ENCODE measurements at places on chromosomes 6 and 20.

DNA sequence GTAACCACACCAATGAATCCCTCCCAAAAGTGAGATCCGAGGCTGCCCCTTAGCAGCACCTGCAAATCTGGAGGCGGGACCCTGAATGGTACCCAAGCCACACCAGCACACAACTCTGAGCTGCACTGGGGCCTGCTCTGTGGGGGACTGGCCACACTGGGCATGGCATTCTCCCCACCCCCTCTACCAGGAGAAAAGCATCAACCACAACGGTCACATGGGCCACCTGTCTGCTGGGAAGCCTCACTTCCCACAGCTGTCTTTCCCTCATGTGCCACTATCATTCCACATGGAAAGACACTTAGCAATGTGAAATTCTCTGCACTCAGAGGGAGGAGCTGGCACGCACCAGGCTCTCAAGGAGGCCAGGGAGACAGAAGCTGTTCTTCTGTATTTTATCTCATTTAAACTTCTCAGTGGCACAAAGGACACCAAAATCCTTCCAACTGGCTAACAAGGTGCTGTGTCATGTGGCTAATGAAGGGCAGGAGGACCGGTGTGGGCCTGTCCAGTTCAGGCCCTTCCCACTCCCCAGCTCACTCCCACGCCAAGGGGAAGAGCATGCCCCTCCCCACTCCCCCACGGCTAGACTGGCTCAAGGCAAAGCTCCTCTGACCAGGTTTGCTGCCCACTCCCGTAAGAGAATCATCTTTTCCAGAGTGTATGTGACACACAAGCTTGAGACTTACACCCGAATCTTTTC, 19.0 kb downstream of the YTHDF1 start:
- DNase-seq, result no peak

- DNase-seq, result no peak
Measured at GRCh38 chr20:63942250-63942951, 13.8 kb downstream of the UCKL1 start.

GRCh38 chr6:100472674-100473073, 8.0 kb upstream of the SIM1 start:
- DNase-seq, result no peak

DNA sequence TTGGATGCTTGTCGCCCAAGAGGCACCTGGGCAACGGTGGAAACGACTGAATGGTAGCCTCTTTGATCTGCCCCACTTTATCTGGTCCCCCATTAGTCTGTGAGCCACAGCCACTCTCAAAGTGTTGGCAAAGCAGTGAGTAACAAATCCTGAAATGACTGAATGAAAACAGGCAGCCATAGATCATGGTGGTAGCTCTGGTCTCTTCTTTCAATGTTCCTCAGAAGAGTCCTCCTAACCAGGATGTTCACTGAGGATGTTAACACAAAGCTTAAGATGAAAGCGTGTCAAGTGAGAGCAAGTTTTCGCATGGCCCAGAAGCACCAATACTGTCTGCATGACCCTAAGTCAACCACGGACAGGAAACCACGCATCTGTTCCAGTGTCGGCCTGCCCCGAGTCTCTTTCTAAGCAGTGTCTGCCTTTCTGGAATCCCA, 107.3 kb downstream of the IRF4 start:
- no peak for DNase-seq

GRCh38 chr6:12504325-12504966, 212.1 kb upstream of the PHACTR1 start:
- DNase-seq, result no peak

GRCh38 chr6:66772800-66773199, 1065.8 kb upstream of the EYS start:
- no peak for DNase-seq

DNA sequence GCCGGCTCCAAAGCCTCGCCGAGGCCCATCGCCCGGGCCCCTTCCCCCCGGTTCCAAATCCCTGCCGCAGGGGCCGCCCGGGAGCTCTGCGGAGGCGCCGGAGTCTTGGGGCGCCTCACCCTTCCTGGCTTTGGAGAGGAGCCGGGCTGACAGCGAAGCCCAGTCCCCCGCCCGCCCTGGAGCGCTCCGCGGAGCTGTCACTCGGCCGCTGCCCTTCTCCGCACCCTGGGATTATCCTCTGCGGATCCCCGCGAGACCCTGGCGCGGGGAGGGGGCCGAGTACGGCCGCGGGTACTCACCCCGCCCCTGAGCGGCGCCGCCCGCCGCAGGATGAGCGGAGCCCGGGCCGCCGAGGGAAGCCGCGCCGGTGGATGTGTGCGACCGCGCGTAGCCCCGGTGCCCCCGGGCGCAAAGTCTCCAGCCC, 343 bp downstream of the SNAP91 start:
- no peak for DNase-seq

DNA sequence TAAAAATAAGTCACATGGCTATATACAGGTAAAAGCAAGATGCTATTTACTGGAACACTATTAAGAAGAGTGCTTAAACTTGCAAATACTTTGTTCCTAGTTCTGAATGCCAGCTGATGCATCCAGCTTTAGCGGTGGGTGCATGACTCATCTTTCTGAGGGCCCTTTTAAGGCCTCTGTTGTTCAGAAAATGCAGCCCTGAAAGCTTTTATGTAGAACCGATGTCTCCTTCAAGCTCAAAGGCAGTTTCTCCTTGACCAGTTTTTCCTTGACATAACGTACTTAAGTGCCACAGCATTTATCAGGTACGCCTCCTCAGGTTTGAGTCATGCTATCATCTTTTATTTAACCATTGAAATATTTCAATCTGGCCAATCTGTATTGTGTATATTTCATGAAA, 82.8 kb downstream of the MLIP start:
- no peak for DNase-seq

GRCh38 chr6:19851241-19852089, 14.3 kb downstream of the ID4 start:
- no peak for DNase-seq

DNA sequence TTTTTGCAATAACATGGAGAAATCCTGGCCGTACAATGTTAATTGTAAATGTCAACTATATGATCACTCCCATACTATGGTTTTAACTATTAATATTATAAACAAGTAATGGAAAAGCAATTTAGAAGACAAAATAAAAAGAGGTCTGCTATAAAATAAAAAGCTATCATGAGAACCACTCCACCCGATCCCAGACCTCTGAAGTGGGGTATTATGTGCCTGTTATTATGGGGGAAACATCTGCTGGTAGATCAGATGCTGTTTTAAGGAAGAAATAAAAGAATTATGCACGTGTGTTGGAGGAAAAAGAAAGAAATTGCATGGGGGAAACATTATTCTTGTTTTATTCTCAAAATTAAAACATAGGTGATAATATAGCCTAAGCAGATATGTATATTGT, 615.7 kb upstream of the ARID1B start:
- DNase-seq, result no peak

- no peak for DNase-seq
Measured at GRCh38 chr20:52104546-52105441, 86.8 kb downstream of the ZFP64 start.

DNA sequence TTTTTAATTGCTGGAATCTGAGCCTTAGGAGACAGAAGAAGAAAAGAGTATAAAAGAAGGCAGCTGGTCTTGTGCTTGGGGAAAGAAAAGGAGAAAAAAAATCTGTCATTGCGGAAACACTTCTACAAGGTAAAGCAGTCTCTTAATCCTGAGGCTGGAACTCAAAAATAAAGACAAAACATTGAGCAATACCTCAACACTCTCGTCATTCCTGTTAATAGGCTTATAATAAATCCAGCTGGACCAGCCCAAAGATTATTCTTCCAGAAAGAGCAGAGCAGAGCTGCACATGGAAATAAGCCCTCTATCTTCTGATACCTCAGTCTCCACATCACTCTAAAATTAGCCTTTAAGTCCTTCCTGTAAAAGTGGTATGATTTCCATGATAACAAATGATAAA, 62.0 kb upstream of the HIVEP1 start:
- no peak for DNase-seq

DNA sequence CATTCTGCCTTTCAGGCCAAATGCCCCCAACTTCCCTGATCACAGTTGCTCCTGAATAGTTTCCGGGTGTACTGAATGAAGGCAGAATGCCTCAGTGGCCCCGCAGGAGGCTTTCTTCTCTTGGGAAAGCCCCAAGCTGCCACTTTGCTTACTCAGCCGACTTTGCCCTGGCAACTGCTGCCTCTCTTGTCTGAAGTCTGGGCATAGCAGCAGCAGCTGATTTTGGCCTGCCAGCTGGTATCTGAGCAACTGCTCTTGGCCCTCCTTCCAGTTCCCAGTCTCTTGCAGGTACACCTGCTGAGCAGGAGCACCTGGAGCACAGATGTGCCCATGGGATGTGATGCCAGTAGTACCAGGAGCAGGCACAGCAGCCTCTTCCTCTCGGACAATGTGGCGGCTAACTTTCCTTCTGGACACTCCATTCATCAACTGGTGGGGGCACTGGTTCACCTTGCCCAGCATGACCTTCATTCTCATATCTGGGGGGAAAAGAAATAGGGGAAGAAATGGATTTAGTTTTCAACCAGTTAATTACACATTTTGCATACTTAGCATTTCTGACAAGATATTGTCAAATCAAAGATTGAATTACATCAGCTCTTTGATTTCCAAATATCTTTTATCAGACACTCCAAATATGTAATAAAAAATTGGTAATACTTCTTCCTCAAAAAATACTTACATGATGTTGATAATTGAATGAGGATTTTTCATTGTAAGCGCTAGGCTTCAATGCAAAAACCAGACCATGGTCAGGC, 468.2 kb downstream of the PKHD1 start:
- DNase-seq, result no peak

- DNase-seq, result no peak
Measured at GRCh38 chr6:87870556-87870955, 168.5 kb upstream of the AKIRIN2 start.

DNA sequence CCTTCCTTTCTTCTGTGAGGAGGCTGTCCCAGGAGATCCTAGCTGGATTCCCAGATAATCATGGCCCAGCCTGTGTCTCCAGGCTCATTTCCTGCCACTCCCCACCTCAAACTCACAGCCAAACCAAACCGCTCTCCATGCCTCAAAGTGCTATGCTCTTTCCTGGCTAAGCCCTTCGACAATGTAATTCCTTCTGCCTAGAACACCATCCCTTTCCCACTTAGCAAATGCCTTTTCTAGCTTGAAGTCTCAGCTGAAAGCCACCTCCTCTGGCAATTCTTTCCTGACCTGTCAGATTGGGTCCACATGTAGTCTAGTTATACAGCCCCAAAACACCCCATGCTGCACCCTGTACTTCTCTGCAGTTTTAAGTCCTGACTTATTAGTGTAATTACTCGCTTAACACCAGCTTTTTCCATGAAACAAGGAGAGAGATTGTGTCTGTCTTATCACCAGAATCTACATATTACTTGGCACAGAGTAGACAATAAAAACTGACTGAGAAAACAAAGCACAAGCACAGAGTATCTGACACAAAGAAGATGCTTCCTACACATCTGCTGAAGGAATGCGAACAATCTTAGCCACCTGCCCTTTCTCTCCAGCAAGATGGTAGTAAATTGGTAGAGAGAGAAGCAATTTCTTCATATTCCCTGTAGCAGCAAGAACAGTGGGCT, 5.4 kb downstream of the TRIM26 start:
- DNase-seq, result no peak

DNA sequence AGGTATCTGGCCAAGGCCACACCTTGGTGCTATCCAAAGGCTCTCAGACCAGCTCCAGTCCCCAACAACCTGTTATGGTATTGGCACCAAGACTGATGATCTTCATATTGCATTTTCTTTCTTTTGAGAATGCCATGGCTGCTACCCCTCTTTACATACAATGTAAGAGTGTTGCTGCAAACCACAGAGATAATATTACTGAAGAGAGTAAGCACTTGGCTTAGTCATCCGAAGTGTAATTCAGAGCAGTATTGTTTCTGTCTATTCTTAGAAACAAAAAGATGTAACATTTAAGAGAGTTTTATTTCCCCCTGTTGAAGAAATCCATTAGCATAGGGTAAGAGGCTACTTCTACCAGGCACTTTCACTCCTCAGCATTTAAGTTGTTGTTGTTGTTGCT, 212.5 kb downstream of the C6orf118 start:
- no peak for DNase-seq

GRCh38 chr20:62068997-62069396, 3.3 kb upstream of the TAF4 start:
- no peak for DNase-seq

DNA sequence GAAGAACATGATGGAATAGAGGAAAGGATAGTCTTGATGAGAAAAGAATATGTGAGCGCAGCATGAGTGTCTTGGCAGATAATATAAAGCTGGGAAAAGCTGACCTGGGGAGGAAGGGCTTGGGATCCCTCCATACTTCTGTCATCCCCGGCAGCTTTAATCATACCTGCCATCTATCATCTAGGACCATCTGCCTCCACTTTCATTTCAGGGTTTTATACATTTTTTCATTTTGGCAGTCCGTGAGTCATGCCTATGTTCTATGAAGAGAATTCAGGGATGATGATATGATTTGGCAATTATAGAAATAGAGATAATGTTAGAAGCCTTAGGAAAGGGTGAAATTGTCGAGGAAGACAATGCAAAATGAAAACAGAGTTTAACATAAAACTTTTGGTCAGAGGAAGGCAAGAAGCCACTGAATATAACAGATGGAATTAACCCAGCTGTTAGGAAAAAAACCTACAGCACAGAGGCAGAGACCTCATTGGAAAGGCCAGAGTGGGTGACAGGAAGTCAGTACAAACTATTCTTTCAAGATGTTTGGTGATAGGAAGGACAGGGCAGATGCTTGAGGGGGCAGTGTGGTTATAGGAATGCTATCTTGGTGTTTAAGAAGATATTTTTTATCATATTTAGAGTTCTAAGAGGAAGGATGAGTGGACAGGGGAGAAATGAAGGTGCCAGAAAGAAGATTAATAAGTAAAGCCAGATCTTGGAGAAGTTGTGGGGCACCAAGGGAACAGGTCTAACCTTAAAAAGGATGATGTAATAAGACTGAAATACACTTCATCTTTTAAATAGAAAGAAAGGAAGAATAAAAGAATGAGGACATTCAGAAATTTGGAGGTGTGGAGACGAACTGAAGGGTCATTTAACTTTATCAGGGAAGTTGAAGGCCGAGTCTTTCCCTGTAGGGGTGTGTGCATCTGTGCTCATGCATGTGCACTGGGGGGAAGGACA, 37.8 kb downstream of the MARCKS start:
- DNase-seq, result no peak

GRCh38 chr6:73062837-73063236, 162.5 kb downstream of the KHDC1L start:
- peak; percentile 46 for DNase-seq

GRCh38 chr6:25336996-25337395, 57.8 kb downstream of the CARMIL1 start:
- DNase-seq, result no peak

DNA sequence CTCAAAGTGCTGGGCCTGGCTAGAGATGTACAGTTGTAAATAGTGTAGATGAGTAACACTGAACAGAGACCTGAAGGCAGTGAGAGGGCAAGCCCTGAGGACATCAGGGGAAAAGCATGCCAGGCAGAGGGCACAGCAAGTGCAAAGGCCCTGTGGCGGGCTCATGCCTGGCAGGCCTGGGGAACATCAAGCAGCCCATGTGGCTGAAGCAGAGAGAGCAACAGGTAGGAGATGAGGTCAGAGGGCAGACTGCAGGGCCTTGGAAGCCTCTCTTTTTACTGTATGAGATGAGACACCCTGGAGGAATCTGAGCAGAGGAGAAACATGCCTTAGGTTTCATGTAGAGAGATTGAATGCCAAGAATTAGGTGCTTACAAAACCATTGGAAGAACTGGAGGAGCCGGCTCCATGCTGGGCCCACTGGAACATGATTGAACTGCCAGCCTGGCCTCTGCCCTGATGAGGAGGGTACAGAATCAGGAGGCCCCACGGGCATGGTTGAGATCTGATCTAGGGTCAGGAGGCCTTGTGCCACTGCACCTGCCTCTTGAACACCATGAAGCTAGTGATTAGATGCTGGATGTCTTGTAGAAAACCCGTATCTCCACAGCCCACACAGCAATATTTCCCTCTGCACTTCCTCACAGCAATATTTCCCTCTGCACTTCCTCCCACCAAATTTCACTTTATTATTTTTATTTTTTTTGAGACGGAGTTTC, 5.9 kb upstream of the HMGA1 start:
- no peak for DNase-seq
